Esophagus squamous epithelium (tissue), 5 donors: ENCODE measurements at places on chromosomes 12 and 14.

DNA sequence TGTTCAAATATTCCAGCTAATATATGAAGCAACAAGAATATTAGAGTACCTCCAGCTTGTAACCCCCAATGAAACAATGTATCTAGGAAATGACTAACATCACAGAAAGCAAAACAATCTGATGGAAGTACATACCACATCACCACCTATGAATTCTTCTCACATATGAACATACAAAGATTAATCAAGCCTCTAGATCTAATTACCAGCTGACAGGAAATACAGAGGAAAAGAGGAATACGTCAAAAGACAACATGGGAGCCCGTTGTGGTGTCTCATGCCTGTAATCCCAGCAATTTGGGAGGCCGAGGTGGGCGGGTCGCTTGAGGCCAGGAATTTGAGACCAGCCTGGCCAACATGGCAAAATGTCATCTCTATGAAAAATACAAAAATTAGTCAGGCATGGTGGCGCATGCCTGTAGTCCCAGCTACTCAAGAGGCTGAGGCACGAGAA, 7.5 kb downstream of the NEDD8 start:
- H3K36me3 ChIP-seq, result no peaks in the 10 kb centered on the region
- no peak overlapping the region for H3K4me3 ChIP-seq
- H3K4me1 ChIP-seq, result peaks cover 7% of the 10 kb centered on the region

DNA sequence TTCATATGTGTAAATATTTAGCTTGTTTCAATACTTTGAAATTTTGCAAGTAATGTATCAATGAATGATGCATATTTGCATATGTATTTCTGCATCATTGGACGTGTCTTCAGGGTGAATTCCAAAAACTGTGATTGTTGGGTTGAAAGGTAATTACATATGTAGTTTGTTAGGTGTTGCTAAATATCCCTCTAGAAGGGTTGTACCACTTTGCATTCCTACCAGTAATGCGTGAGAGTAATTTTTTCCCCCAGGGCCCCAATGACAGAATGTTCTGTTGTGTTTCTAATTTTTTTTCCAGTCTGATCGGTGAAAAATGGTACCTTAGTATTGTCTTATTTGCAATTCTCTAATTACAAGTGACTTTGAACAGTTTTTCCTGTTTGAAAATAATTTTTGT, 408.9 kb downstream of the NAV3 start:
- no peak overlapping the region for H3K4me3 ChIP-seq
- no peaks in the 10 kb centered on the region for H3K27me3 ChIP-seq
- no peak overlapping the region for H3K27ac ChIP-seq
- DNase-seq, result no peak
- H3K36me3 ChIP-seq, result no peaks in the 10 kb centered on the region
- no peaks in the 10 kb centered on the region for H3K4me1 ChIP-seq

DNA sequence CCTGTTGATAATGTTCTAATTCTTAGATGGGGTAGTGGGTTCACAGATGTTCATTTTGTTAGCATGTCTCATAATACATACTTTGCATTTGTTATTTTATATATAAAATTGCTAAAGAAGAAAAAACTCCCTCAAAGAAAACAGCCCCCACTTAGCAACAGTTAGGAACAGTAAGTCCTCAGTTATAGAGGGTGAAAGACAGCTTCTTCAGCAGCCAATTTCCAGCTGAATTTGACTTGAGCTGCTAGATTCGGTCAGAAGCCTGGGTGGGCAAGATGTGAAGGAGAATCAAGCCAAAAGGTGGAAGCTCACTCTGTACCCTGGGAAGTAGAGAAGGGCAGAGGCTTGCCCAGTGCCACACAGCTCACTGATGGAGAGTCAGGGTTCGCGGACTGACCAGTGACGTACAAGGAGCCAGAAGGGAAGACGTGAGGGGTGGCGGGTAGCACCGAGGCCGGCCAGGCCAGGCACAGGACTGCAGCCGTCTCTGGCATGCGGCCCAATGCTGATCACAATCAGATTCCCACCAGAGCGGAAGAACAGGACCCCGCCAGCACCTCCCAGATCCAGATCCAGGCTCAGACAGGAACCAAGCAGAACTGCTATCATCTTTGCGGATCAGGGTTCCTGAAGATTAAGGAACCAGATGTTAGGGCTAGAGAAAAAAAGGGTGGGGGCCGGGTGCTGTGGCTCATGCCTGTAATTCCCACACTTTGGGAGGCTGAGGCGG, 30.4 kb upstream of the VWF start:
- no peaks in the 10 kb centered on the region for H3K36me3 ChIP-seq
- no peak for DNase-seq
- H3K27me3 ChIP-seq, result no peaks in the 10 kb centered on the region
- H3K4me1 ChIP-seq, result no peaks in the 10 kb centered on the region
- H3K27ac ChIP-seq, result peak overlapping the region; percentile 58

DNA sequence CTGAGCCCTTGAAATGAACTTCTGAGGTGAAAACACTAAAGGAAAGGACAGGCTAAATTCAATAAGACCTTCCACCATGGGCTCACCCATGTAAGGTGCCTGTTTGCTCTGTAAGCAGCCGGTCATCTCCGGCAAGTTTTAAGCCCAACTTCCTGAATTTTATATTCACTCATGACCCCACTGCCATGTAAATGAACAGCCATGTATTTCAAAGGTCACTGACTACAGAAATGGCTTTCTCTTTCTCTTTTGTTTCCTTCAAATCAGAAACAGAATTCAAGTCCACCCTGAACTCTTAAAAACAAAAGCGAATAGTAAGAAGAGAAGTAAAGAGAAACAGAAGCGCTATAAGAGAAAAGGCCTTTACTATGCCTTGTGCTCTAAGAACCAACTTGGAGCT, 61.7 kb upstream of the OVCH1 start:
- no peaks in the 10 kb centered on the region for H3K36me3 ChIP-seq
- DNase-seq, result no peak
- no peak overlapping the region for H3K4me3 ChIP-seq
- no peaks in the 10 kb centered on the region for H3K4me1 ChIP-seq
- peak overlapping the region; percentile 18 for H3K27ac ChIP-seq
- H3K27me3 ChIP-seq, result no peaks in the 10 kb centered on the region

- peaks cover 8% of the 10 kb centered on the region for H3K4me1 ChIP-seq
- H3K27me3 ChIP-seq, result no peaks in the 10 kb centered on the region
- peak overlapping the region; percentile 0 for H3K27ac ChIP-seq
- no peak overlapping the region for H3K4me3 ChIP-seq
- H3K36me3 ChIP-seq, result no peaks in the 10 kb centered on the region
These were observed 48.3 kb downstream of the STXBP6 start for GRCh38 chr14:25001601-25002000.

DNA sequence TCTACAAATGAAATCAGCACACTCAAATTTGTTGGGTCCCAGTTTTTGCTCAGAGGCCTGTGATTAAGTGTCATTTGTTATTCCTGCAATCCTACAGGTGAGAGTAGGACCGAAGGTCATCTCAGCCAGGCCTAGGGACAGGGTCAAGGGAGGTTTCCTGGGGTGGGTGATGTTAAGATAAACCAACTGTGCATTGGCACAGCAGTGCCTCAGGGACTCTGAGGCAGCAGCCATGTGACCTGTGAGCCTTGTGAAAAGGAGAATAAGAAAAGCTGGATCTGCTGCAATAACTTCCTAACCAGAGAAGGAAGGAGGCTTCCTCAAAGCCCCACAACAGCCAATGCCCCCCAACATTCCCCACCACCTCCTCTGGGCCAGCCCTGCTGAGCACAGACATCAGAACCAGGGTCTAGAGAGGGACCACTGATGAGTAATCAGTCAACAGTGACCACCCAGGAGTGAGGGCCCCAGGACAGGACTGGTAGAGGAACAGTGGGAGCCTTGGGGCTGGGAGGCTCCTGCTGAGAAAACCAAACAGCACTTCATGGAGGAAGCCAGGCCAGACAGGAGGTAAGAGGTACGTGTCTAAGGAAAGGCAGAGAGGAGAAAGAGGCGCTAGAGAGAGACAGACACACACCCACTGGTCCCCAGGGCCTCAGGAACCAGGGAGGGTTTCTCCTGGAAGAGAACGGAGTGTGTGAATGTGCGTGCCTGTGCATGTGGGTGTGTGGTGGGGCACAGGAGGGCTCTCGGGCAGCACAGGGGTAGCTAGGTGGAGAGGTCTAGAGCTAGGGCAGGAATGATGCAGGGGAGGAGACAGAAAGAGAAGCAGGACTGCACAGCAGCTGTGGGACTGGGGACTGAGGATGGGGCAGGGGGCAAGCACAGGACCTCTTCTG, 82.4 kb downstream of the ITPK1 start:
- DNase-seq, result no peak
- no peak overlapping the region for H3K4me3 ChIP-seq
- H3K4me1 ChIP-seq, result peaks cover 74% of the 10 kb centered on the region
- no peak overlapping the region for H3K27ac ChIP-seq
- no peaks in the 10 kb centered on the region for H3K36me3 ChIP-seq
